ENCODE measurements at places on chromosomes 6 and 20.

DNA sequence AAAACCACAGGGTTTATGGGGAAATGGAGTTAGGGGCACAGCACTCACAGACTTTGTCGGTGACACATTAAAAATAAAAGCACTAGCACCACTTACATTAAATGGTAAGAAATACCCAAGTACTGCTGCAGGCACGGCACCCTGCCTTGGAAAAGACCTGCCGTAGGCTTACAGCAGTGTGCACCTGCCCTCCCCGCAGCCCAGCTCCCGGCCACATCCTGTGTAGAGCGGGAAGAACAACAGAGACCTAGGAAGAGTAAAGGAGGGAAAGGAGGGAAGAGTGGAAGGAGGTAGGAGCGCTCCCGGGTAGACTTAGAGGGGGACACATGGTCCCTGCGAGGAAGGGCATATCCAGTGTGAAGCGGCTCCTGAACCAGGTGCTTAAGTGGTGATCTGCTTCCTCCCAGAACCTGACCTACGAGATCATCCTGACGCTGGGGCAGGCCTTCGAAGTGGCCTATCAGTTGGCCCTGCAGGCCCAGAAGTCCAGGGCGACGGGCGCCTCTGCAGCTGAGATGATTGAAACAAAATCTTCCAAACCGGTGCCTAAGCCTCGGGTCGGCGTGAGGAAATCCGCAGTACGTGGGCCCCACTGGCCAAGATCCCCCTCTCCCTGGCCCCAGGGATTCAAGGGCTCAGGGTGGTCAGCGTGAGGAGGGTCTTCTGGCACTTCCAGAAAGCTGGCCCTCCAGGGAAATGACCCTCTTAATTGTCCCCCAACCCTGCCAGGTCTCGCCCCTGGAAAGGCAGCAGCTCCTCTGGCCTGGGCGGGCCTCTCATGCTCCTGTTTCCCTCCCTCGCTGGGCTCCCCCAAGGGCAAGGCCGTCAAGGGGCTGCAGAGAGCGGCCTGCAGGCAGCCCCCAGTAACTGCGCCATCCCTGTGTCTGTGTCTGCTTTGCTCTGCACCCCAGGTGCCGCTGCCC is 55.5 kb downstream of the TCP11 start:
- no peak for DNase-seq

GRCh38 chr6:38476888-38477287 is 162.8 kb downstream of the BTBD9 start:
- no peak for DNase-seq

DNA sequence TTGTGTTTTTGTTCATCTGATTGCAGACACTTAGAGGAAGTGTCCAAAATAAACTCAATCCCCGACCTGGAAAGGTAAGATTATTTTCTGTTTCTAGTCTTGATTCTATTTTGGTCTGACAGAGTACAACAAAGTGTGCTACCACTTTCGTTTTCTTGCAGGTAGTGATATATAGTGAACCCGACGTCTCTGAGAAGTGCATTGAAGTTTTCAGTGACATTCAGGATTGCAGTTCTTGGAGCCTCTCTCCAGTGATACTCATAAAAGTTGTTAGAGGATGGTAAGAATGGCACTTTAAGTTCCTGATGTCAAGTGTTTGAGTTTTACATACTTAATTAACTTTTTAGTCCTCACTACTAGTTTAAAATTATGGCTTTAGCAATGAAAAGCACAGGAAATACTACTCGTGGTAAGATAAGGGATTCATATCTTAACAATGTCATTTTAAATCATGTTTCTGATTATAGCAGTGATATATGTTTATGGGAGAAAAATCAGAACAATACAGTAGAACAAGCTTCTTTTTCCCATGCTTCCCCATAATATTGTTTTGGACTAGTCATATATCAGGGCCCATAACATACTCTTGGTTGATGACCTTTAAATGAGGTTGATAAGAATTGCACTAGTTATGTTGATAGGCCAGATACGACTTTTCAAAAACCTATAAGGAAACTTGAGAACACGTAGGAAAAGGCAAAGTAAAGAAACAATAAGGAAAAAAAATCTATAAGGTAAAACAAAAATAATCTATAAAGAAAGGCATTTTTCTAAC is 104.0 kb downstream of the RTN4IP1 start:
- DNase-seq = no peak

- DNase-seq = no peak
These were observed 133.6 kb upstream of the CITED2 start for GRCh38 chr6:139508023-139508422.

DNA sequence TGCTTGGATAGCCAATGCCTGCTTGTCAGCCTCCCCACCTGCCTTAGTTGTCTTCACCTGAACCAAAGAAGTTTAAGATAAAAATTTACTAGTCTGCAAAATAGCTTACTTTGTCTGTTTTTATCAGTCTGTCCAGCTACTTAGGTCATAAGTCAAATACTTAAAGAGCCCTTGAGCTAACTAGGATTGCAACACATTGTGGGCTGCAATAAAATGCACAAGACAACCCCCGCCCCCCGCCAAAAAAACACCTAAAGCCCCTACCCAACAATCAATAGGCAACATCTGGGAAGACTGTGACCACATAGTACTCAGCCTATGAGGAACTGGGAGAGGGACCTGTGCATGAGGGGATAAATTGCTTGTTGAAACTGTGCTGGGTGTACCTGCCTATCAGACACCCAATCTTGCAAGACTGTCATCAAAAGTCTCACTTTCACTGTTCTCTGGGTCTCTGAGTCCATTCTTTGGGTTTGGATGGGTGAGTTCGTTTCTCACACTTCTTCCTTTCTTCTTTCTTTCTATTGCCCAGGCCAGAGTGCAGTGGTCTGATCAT is 27.3 kb upstream of the ABCC10 start:
- DNase-seq = no peak

DNA sequence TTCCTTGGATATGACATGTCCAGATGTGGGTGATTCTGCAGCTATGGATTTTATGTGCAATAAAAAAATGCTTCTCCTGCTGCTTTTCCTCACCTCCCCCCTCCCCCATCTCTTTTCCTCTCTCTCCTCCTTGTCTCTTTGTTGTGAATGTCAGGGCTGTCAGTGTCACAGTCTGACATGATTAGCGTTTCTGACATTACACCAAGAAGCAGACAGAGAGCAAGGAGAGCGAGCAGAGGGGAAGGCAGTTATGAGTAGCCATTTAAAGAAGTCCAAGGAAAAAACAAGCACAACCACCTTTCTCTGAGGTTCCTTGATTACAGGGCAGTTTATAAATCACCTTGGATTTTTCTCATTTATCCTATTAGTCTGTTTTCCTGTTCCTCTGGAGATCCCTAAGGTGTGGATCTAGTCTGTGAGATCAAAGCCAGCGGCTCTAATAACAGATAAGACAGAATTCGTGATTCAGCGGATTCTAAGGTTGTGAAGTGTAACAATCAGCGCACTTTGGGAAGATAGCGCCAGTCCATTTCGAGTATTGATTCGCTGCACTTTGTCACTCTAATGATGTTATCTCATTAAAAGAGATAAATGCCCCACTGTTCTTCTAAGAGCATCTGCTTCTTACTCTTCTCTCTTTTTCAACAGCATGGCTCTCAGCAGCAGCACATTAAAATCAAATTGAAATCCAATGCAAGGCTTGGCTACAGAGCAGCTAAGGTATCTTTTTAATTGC is 101.4 kb downstream of the BACH2 start:
- DNase-seq = no peak

- DNase-seq = no peak
These were observed at the start of gene DEFB123 for GRCh38 chr20:31440012-31440659. Gene DEFB123, plus strand, starts transcription at chr20:31440632. Its CDS starts 67 bp downstream, at chr20:31440699.

- DNase-seq = peak; percentile 22
These were observed 94.2 kb upstream of the EXOC2 start for GRCh38 chr6:786946-787763.

GRCh38 chr6:36455486-36456027 is 12.8 kb downstream of the KCTD20 start:
- no peak for DNase-seq

All from hematopoietic multipotent progenitor cell treated with erythropoietin and hydrocortisone succinate and interleukin-3 and kit ligand, for 15 days (in vitro differentiated cells).